GM23248 (cell line): ENCODE measurements at places on chromosomes 1 and 21.

GRCh38 chr1:236091933-236092318 lies 27.0 kb upstream of the NID1 start:
- DNase-seq, result no peak

- peak; percentile 48 for DNase-seq
Measured at GRCh38 chr21:34936883-34937563, 112.1 kb downstream of the RUNX1 start.

- DNase-seq, result no peak
Measured at GRCh38 chr1:167404908-167405307, 113.4 kb downstream of the CD247 start.

GRCh38 chr1:104163912-104164476 lies 414.3 kb downstream of the AMY1C start:
- DNase-seq, result no peak
